ENCODE measurements at places on chromosomes 13 and 19.

- H3K27me3 ChIP-seq = no peaks in the 10 kb centered on the region
- H3K4me1 ChIP-seq = no peaks in the 10 kb centered on the region
- H3K27ac ChIP-seq = no peak overlapping the region
- no peaks in the 10 kb centered on the region for H3K36me3 ChIP-seq
- no peak for DNase-seq
These were observed 1625.7 kb upstream of the SLC10A2 start for GRCh38 chr13:104691767-104692467.

GRCh38 chr13:112859817-112860190 is 109.2 kb upstream of the MCF2L start:
- no peaks in the 10 kb centered on the region for H3K4me1 ChIP-seq
- no peak overlapping the region for H3K4me3 ChIP-seq
- H3K36me3 ChIP-seq = peaks cover 11% of the 10 kb centered on the region
- no peak for DNase-seq
- H3K27me3 ChIP-seq = no peaks in the 10 kb centered on the region

GRCh38 chr19:9149997-9150396 is 9.8 kb downstream of the ZNF317 start:
- no peaks in the 10 kb centered on the region for H3K4me1 ChIP-seq
- no peak for DNase-seq
- H3K4me3 ChIP-seq = no peak overlapping the region
- H3K27ac ChIP-seq = no peak overlapping the region

DNA sequence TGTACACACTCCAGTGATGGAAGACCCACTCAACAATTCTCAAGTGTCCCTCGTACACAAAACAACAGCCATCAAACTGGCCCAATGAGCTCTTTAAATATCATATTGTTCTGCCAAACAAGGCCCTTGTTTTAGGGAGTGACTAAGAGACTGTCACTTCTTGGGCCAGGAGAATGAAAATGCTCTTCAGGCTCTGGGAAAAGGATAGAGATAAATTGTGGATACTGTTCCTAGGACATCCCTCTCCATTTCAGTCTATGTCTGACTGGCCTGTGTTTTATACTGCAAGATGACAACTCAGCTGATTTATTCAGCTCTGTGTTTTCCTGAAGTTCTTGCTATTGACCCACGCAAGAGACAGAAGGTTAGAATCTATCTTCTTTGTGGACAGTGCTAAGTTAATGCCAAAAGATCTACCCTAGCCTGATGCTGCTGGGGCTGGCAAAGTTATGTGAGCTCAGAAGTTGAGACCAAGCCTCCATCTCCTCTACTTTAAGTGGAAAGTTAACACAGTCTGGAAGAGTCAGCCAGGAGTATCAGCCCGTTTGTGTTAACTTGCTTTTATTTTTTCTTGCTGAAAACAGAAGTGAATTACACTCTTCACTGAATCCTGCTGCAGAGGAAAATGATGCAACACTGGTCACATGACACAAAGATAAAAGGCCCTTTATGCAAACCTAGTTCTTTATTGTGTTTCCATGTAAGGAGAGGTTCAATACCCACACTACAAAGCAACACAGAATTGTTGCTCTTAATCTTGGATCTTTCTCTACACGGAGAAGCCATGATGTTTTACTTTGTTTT is 14.6 kb downstream of the FRY start:
- H3K4me3 ChIP-seq = no peak overlapping the region
- H3K27ac ChIP-seq = no peak overlapping the region
- no peaks in the 10 kb centered on the region for H3K27me3 ChIP-seq
- no peaks in the 10 kb centered on the region for H3K4me1 ChIP-seq

Measured in RWPE2 (cell line).